T-cell (primary cell): ENCODE measurements at places on chromosomes 2 and 18. TPM values are rescaled to one million over a fixed set of nuclear protein-coding genes. Genes with fewer than 3 reads are reported as not detected.

TMEM178A gene
- total RNA-seq = 0.32 TPM

TBC1D8 gene
- 1.7 TPM for total RNA-seq

RSAD2 gene
- total RNA-seq = 10.7 TPM

INO80C gene
- 29.5 TPM for total RNA-seq

GAL3ST2 gene
- not detected for total RNA-seq

ST6GAL2 gene
- total RNA-seq = 0.10 TPM

ALS2 gene
- 9.4 TPM for total RNA-seq

EFHD1 gene
- 0.93 TPM for total RNA-seq

CYP27A1 gene
- 0.50 TPM for total RNA-seq

MC5R gene
- total RNA-seq = not detected

DNA sequence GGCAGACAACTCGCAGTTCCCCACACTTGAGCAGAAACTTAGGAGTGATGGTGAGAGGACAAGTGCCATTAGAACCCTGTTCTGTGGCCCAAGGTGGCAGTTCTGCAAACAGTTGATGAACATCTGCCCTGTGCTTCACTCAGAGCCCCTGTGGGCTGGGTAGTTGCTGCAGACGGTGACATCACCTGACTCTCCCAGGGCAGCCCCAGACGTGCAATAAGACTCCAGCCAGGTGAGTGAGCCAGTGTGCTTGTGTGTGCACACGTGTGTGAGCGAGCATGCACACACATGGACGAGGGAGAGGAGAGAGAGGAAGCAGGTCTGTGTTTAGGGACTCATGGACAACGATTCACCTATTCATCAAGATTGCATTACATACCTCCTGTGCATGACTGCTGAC lies 136.0 kb upstream of the GLI2 start:
- no peaks in the 10 kb centered on the region for H3K36me3 ChIP-seq
- no peak overlapping the region for H3K4me3 ChIP-seq
- DNase-seq = no peak
- H3K4me1 ChIP-seq = no peaks in the 10 kb centered on the region
- H3K27ac ChIP-seq = no peak overlapping the region

GRCh38 chr2:239891698-239892097 lies 133.4 kb downstream of the NDUFA10 start:
- no peaks in the 10 kb centered on the region for H3K4me1 ChIP-seq
- DNase-seq = no peak
- H3K4me3 ChIP-seq = no peak overlapping the region
- no peak overlapping the region for H3K27ac ChIP-seq
- no peaks in the 10 kb centered on the region for H3K36me3 ChIP-seq
- no peaks in the 10 kb centered on the region for H3K27me3 ChIP-seq

GRCh38 chr2:134142341-134142738 lies 111.5 kb upstream of the MGAT5 start:
- peaks cover 8% of the 10 kb centered on the region for H3K4me1 ChIP-seq
- DNase-seq = no peak
- no peaks in the 10 kb centered on the region for H3K27me3 ChIP-seq
- H3K4me3 ChIP-seq = no peak overlapping the region
- peaks cover 3% of the 10 kb centered on the region for H3K36me3 ChIP-seq

- no peak overlapping the region for H3K27ac ChIP-seq
- DNase-seq = no peak
- H3K4me3 ChIP-seq = no peak overlapping the region
- H3K27me3 ChIP-seq = no peaks in the 10 kb centered on the region
Measured at GRCh38 chr18:56509656-56510055, 128.7 kb downstream of the TXNL1 start.

- no peaks in the 10 kb centered on the region for H3K27me3 ChIP-seq
- no peak for DNase-seq
- no peak overlapping the region for H3K4me3 ChIP-seq
Measured at GRCh38 chr2:230797515-230798495, 66.9 kb upstream of the ITM2C start.

DNA sequence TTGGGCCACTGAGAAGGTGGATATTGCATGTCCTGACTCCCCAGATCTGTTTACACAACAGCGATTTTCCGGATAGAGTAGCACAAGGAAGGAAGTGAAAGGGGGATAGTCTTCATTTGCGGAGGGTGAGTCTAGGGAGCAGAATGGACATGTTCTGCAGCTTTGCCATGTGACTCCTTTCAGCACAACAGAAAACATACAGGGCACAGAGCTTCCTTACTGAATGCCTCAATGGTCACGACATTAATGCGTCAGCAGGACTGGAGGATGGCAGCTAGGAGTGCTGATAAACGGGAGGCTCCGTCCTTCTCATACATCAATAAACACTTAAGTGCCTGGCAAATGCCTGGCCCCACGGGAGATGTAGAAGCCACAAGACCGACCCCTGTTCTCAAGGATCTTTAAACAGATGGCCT lies 163.0 kb downstream of the FAM210A start:
- no peak for DNase-seq
- H3K4me3 ChIP-seq = no peak overlapping the region
- H3K36me3 ChIP-seq = no peaks in the 10 kb centered on the region
- no peaks in the 10 kb centered on the region for H3K27me3 ChIP-seq
- H3K27ac ChIP-seq = no peak overlapping the region

- no peaks in the 10 kb centered on the region for H3K36me3 ChIP-seq
- no peaks in the 10 kb centered on the region for H3K27me3 ChIP-seq
- no peaks in the 10 kb centered on the region for H3K4me1 ChIP-seq
- no peak overlapping the region for H3K4me3 ChIP-seq
- no peak for DNase-seq
Measured at GRCh38 chr2:189424961-189425360, 16.3 kb upstream of the WDR75 start.

- H3K27ac ChIP-seq = no peak overlapping the region
- H3K4me1 ChIP-seq = no peaks in the 10 kb centered on the region
- no peaks in the 10 kb centered on the region for H3K36me3 ChIP-seq
- no peak overlapping the region for H3K4me3 ChIP-seq
- DNase-seq = no peak
Measured at GRCh38 chr2:120893811-120894584, 158.3 kb downstream of the GLI2 start.

GRCh38 chr2:214549946-214550345 lies 139.1 kb downstream of the VWC2L start:
- no peaks in the 10 kb centered on the region for H3K4me1 ChIP-seq
- H3K4me3 ChIP-seq = no peak overlapping the region
- no peak overlapping the region for H3K27ac ChIP-seq
- no peak for DNase-seq
- no peaks in the 10 kb centered on the region for H3K36me3 ChIP-seq

- no peaks in the 10 kb centered on the region for H3K36me3 ChIP-seq
- no peak overlapping the region for H3K4me3 ChIP-seq
- no peaks in the 10 kb centered on the region for H3K27me3 ChIP-seq
- H3K4me1 ChIP-seq = no peaks in the 10 kb centered on the region
- H3K27ac ChIP-seq = no peak overlapping the region
Measured at GRCh38 chr18:62976227-62976626, 260.9 kb downstream of the PHLPP1 start.

DNA sequence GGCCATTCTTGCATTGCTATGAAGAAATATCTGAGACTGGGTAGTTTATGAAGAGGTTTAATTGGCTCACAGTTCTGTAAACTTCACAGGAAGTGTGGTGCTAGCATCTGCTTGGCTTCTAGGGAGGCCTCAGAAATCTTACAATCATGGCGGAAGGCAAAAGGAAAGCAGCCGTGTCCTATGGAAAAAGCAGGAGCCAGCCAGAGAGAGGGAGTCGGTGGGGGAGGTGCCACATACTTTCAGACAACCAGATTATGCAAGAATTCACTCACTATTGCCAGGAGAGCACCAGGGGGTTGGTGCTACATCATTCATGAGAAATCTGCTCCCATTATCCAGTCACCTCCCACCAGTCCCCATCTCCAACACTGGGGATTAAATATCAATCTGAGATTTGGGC lies 64.1 kb downstream of the CPS1 start:
- no peaks in the 10 kb centered on the region for H3K4me1 ChIP-seq
- H3K27me3 ChIP-seq = no peaks in the 10 kb centered on the region
- no peak overlapping the region for H3K27ac ChIP-seq
- H3K36me3 ChIP-seq = no peaks in the 10 kb centered on the region
- H3K4me3 ChIP-seq = no peak overlapping the region

- no peaks in the 10 kb centered on the region for H3K27me3 ChIP-seq
- DNase-seq = no peak
- H3K4me1 ChIP-seq = peaks cover 48% of the 10 kb centered on the region
- peaks cover 6% of the 10 kb centered on the region for H3K36me3 ChIP-seq
Measured at GRCh38 chr18:13382954-13383827, 164.6 kb downstream of the LDLRAD4 start.

- no peaks in the 10 kb centered on the region for H3K4me1 ChIP-seq
- no peak for DNase-seq
- no peaks in the 10 kb centered on the region for H3K36me3 ChIP-seq
- peaks cover 3% of the 10 kb centered on the region for H3K27me3 ChIP-seq
Measured at GRCh38 chr2:11856095-11856494, 109.7 kb downstream of the LPIN1 start.

GRCh38 chr2:147490401-147491261 lies 354.2 kb upstream of the ACVR2A start:
- no peaks in the 10 kb centered on the region for H3K27me3 ChIP-seq
- H3K36me3 ChIP-seq = no peaks in the 10 kb centered on the region
- no peak for DNase-seq
- H3K4me3 ChIP-seq = no peak overlapping the region

DNA sequence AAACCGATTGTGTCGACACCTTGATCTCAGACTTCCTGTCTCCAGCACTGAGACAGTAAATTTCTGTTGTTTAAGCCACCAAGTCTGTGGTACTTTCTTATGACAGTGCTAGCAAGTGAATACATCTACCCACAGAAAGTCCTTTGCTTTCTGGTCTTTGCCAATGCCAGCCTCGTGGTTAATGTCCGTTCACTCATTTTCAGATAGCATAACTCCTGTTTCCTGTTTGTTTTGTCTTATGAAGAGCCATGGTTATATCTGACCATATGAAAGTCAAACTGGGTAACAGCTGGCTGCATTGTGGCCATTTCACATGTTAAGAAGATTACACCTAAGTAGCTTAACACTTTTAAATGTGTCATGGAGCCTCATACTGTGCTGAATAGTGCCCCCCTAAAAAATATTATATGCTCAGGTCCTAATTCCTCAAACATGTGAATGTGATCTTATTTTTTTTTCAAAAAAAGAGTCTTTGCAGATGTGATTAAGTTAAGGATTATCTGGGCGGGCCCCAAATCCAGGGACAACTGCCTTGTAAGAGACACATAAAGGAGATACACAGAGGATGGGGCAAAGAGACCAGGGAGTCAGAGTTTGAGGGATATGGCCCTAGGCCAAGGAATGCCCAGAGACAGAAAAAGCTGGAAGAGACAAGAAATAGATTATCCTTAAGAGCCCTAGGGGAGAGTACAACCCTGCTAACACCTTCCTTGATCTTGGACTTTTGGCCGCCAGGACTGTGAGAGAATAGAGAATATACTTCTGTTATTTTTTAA lies 118.0 kb downstream of the KCNE4 start:
- H3K4me3 ChIP-seq = no peak overlapping the region
- H3K4me1 ChIP-seq = no peaks in the 10 kb centered on the region
- no peaks in the 10 kb centered on the region for H3K27me3 ChIP-seq
- H3K36me3 ChIP-seq = no peaks in the 10 kb centered on the region
- no peak for DNase-seq
- H3K27ac ChIP-seq = no peak overlapping the region

DNA sequence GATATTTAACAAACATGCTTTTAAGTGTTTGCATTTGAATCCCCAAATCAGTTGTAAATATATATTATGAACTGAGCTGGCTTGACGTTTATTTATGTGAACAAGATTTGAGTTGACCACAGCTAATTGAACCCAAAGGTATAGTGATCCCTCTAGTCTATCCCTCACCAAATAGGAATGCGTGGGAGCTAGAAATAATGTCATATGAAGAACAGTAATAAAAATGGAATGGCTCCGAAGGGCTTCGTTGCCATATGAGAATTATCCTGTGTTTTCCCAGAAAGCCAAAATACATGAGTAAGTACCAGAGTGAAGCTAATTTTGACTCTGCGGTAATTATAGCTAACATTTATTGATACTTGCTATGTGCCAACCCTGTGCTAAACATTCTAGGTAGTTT lies 142.7 kb downstream of the ADCYAP1 start:
- no peak overlapping the region for H3K27ac ChIP-seq
- H3K27me3 ChIP-seq = no peaks in the 10 kb centered on the region
- DNase-seq = no peak
- H3K4me1 ChIP-seq = no peaks in the 10 kb centered on the region
- H3K36me3 ChIP-seq = no peaks in the 10 kb centered on the region

DNA sequence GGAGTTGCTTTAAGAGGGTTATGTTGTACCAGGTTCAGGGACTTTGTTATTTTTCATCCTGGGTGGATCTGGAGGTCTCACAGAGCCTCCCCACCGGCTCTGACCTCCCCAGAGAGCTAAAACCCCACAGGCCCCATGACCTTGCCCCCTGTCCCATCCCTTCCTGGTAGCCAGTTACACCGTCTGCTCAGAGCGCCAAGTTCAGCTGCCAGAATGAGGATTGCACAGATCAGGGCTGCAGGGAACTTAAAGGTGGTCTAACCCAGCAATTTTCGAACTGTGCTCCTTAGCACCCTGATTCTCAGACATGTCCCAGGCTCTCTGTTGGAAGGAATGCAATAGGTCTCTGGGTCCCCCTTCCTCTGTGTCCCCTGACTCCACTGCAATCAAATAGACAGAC lies 32.1 kb downstream of the ATOH8 start:
- no peak for DNase-seq
- H3K27ac ChIP-seq = no peak overlapping the region
- peaks cover 10% of the 10 kb centered on the region for H3K4me1 ChIP-seq
- H3K27me3 ChIP-seq = peaks cover 31% of the 10 kb centered on the region
- no peaks in the 10 kb centered on the region for H3K36me3 ChIP-seq
- H3K4me3 ChIP-seq = no peak overlapping the region

GRCh38 chr2:188798159-188798558 lies 176.0 kb upstream of the COL3A1 start:
- H3K36me3 ChIP-seq = no peaks in the 10 kb centered on the region
- no peak overlapping the region for H3K4me3 ChIP-seq
- no peak for DNase-seq
- no peak overlapping the region for H3K27ac ChIP-seq

GRCh38 chr18:63890237-63890949 lies 2.9 kb downstream of the SERPINB2 start:
- no peak overlapping the region for H3K27ac ChIP-seq
- H3K4me3 ChIP-seq = no peak overlapping the region
- no peaks in the 10 kb centered on the region for H3K27me3 ChIP-seq

DNA sequence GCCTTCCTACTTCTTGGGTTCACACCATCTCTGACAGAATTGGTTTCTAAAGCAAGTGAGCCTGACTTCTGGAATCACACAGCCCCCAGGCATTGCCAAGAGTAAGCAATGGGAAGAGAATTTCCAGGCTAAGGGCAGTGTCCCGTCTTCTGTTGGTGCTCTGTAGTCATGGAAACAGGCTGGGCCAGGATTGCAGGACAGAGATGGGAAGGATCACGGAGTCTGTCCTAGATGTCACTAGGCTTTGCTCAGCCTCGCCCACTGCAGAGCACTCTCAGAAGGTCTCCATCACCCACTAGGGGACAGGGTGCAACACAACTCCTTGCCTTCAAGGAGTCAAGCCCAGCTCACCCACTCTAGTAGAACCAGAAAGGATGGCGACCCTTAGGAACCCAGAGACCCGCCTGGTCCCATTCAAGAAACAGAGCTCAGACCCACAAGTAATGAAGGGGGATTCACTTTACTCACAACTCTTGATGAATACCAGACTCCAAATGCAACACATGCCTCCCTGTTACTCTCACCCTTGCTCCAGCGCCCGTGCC lies 48.6 kb upstream of the TEX51 start:
- H3K27me3 ChIP-seq = no peaks in the 10 kb centered on the region
- no peak overlapping the region for H3K27ac ChIP-seq

- no peak for DNase-seq
- H3K4me3 ChIP-seq = no peak overlapping the region
- no peak overlapping the region for H3K27ac ChIP-seq
- H3K27me3 ChIP-seq = no peaks in the 10 kb centered on the region
- H3K36me3 ChIP-seq = no peaks in the 10 kb centered on the region
- H3K4me1 ChIP-seq = no peaks in the 10 kb centered on the region
Measured at GRCh38 chr2:9255416-9255815, 48.8 kb downstream of the ASAP2 start.
